Esophagus squamous epithelium (tissue), 5 donors: ENCODE measurements at places on chromosomes 1 and 21. TPM values are rescaled to one million over a fixed set of nuclear protein-coding genes. Genes with fewer than 3 reads are reported as not detected.

DNA sequence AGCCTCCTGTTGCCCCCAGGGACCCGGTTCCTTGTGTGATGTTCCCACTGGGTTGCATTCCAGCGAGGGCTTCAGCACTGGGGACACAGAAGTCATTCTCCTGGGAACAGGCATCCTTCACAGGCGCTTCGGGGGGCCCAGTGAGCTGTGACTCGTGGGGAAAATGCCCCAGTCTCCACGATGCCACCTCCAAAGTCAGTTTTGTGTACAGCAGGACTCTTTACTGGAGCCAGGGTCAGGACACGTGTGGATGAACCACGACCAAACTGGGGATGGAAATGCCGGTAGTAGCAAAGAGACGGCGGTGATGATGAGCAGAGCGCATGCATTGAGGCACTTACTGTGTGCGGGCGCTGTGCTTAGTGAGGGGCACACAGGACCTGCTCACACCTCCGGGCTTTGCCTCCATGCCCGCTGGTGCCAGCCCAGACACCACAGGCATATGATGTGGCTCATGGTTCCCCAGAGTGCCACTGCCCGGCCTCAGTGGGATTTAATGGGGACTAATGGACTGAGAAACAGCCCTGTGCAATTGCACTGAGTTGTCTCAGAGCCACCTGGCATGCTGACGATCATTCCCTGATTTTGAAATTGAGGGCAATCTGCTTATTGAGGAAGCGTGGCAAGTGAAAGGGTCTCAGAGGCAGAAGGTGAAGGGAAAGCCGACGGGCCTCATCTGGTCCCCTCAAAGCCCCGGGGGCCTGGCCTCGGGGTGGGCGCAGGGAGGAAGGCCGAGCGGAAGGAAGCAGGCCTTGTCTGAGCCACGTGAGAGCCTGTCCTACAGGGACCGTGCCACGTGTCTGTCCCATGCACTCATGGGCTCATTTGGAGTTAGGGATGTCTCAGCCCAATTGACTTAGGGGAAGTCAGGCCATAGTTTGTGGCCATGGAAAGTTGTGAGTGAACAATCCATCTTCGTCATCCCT, 91.4 kb downstream of the PDE9A start:
- H3K27me3 ChIP-seq: no peaks in the 10 kb centered on the region
- no peak for DNase-seq
- no peak overlapping the region for H3K27ac ChIP-seq
- H3K4me3 ChIP-seq: no peak overlapping the region
- no peaks in the 10 kb centered on the region for H3K36me3 ChIP-seq

DNA sequence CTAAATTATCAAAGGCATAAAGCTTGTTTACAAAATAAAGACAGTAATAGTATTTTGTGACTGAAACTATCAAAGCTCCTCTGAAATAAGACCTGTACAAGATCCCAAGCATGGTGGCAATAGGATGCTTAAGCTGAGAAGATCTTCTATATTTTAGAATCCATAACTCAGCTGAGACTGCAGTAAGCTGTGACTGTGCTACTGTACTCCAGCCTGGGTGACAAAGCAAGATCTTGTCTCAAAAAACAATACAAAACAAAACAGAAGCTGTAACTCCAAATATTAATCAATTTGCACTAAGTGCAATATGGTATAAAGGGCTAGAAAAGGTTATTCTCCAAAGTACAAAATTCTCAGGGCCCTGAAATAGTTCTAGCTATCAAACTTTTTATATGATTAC, 55.8 kb upstream of the CPLANE2 start:
- no peak for DNase-seq
- peak overlapping the region; percentile 87 for H3K27ac ChIP-seq
- H3K4me1 ChIP-seq: peaks cover 6% of the 10 kb centered on the region
- H3K36me3 ChIP-seq: peaks cover 75% of the 10 kb centered on the region
- H3K27me3 ChIP-seq: no peaks in the 10 kb centered on the region

DNA sequence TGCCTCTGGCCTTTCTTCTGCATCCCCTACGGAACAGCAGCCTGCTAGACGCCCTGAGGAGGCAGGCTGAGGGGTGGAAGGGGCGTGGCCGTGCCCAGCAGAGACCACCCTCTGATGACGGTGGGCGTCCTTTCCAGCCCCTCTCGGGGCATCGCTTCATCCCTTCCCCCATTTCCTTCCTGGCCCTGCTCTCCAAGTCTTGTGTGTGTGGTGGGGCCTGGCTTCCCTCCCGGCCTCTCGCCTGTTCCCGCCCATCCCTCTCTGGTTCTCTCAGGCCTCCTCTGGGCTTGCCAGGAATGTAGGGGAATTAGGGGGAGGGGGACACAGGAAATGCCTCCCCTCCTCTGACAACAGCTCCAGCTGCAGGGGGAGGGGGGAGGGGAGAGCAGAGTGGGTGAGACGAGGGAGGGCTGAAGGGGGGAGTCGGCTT, 51.1 kb downstream of the SKI start:
- H3K36me3 ChIP-seq: no peaks in the 10 kb centered on the region
- H3K4me1 ChIP-seq: peaks cover 33% of the 10 kb centered on the region
- peak overlapping the region; percentile 83 for H3K27ac ChIP-seq
- no peaks in the 10 kb centered on the region for H3K27me3 ChIP-seq
- no peak for DNase-seq

GRCh38 chr1:203603940-203604591, 22.6 kb upstream of the ATP2B4 start:
- no peaks in the 10 kb centered on the region for H3K4me1 ChIP-seq
- H3K4me3 ChIP-seq: no peak overlapping the region
- no peak for DNase-seq

ANKRD65 gene
- total RNA-seq: 28.3 TPM

NFIA gene
- 79.9 TPM for total RNA-seq

DNA sequence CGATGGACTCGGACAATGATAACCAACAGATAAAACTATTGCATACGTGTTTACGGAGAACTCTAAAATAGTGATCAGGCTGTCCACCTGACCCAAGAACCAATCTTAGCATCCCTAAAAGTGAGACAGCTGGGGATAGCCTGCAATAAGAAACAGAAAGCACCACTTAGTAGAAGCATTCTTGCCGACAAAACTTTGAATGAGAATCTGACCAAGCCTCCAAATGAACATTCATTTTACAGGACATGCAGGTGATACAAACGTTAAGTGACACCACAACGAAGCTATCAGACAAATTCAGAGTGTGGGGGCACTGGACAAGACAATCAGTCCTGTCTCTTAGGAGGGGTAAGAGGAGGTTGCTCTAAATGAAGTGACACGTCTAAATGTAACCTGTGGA, 1.2 kb downstream of the PSMG1 start:
- peaks cover 7% of the 10 kb centered on the region for H3K4me1 ChIP-seq
- no peaks in the 10 kb centered on the region for H3K27me3 ChIP-seq
- peaks cover 5% of the 10 kb centered on the region for H3K36me3 ChIP-seq
- H3K27ac ChIP-seq: no peak overlapping the region
- DNase-seq: no peak
- H3K4me3 ChIP-seq: peak overlapping the region; percentile 85

DNA sequence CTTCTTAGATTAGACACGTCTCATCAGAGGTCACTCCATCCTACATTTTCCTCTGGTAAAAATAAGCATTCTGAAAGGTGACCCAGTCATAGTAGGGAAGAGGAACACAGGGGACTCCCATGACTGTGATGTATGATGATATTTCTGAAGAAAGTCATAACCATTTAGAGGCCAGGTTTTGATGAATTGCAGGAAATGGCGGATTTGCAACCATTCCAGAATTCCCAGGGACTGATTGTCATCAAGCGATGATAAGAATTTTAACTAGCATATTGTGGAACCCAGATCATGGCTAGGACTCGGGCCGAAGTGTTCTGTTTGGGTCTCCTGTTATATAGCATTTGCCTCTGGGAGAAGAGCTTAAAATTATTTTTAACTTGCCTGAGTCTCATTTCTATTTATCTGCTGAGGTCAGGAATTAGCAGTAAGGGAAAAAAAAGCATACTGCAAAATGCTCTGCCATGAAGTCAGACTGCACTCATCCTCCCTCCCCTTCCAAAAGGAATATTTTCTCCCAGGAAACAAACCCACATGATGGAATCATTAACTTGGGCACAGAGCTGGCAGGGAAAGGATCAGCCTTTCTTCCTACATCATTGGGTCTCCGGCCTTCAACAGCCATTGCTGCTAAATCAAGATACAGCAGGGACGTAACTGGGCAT, 286.7 kb downstream of the HLX start:
- H3K4me3 ChIP-seq: no peak overlapping the region
- H3K27me3 ChIP-seq: no peaks in the 10 kb centered on the region
- no peak overlapping the region for H3K27ac ChIP-seq
- H3K36me3 ChIP-seq: no peaks in the 10 kb centered on the region
- peaks cover 10% of the 10 kb centered on the region for H3K4me1 ChIP-seq
- no peak for DNase-seq

TRIM67 gene
- total RNA-seq: not detected
